ENCODE measurements at places on chromosomes 5 and 9. TPM values are rescaled to one million over a fixed set of nuclear protein-coding genes. Genes with fewer than 3 reads are reported as not detected.

The MLANA gene
- not detected for polyA plus RNA-seq

The GABRA6 gene
- not detected for polyA plus RNA-seq

The PCDHA8 gene
- not detected for polyA plus RNA-seq

DNA sequence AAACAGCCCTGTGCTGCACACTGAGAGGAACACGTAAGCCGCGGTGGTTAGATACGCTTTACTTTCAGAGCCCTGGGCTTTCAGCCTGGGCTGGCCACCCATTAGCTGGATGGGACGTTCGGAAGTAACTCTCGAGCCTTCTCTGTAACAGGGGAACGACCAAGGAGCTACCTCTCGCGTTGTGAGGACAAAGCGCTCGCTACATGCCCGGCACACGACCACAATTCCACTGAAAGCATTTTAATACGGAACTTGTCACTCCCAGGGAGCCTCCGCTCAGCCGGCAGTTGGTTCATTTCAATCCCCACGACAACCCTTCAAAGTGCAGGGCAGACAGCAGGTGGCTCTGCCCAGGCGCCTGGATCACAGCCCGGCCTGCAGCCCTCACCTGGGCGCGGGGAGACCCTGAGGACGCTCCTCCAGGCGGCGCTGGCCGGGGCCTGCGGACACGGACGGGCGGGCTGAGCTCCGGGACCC is 368 bp downstream of the SURF1 start:
- DNase-seq, result no peak

The SPRY4 gene
- polyA plus RNA-seq, result 12.0 TPM

The KCNV2 gene
- polyA plus RNA-seq, result not detected

GRCh38 chr5:142115937-142116614 is 7.5 kb downstream of the NDFIP1 start:
- DNase-seq, result peak; percentile 55

The AQP7 gene
- not detected for polyA plus RNA-seq

The CAVIN4 gene
- polyA plus RNA-seq, result 0.10 TPM
